ENCODE measurements at places on chromosomes 11 and 22.

- no peak for DNase-seq
Measured at GRCh38 chr11:64879244-64879900, 951 bp upstream of the EHD1 start.

GRCh38 chr11:131504199-131504949 lies 134.0 kb downstream of the NTM start:
- peak; percentile 25 for DNase-seq

- no peak for DNase-seq
Measured at GRCh38 chr11:29685361-29685760, 331.5 kb downstream of the KCNA4 start.

DNA sequence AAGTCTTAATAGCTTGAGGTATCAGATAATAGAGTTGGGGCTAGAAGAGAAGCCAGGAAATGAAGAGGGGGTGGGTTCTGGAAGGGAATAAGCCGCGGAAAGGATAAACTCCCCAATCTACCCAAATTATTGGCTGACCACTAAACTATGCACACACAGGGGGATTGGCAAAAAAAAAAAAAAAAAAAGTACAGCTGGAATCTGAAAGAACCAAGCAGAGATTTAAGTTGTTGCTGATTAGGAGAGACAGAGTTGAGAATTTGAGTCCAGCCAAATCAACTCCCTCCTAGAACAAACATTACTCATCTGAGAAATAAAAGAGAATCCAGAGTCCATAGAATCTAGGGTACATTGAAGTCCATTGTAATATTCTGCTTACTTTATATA lies 134.9 kb downstream of the CCDC81 start:
- DNase-seq = no peak

GRCh38 chr22:29901354-29901753 lies 18.4 kb downstream of the MTMR3 start:
- DNase-seq = peak; percentile 82

DNA sequence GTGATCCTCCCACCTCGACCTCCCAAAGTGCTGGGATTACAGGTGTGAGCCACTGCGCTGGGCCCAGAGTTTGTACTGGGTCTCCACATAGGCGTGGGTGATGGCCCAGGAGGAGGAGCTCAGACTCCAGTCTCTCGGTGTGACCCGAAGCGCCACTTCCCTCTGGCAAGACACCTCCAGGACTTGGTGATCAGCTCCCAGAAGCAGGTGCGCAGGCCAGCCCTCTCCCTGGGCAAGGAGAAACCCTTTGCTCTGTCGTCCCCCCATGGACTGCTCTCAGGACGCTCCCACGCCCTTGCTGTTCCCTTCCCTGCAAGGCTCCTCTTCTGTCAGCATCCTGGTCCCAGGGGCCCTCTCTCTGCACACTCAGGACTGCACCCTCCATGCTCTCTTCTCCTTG lies 5.5 kb upstream of the YPEL1 start:
- DNase-seq = no peak

DNA sequence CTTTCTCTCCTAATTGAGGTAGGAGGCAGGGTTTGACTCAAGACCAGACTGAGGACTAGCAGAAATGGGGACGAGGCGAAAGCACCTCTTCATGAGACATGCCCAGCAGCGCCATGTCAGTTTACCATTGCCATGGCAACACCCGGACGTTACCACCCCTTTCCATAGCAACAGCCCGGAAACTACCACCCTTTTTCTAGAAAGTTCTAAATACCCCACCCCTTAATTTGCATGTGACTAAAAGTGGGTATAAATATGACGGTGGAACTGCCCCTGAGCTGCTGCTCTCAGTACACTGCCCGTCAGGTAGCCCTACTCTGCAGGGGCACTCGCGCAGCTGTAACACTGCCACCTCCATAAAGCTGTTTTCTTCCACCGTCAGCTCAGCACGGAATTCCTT lies 5.9 kb upstream of the RAC2 start:
- DNase-seq = no peak

DNA sequence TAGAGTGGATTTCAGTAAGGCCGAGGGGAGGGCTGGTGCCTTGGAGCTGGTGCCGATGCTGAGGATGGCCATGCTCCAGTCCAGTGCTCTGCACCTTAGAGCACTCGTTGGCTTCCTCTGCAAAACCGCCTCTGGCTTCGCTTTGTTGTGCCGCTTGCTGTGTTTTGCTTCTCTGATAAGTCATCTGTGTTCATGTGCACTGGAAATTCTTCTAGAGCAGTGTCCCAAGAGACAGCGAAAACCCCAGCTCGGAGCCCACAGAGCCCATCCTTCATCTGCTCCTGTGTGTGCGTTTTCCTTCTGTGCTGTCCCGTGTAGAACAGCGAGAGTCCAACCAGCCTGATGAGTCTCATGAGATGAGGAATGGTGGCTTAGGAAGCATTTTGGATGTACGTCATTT lies 12.1 kb downstream of the FAM118A start:
- DNase-seq = no peak

- peak; percentile 69 for DNase-seq
Measured at GRCh38 chr22:25572708-25573171, 8.3 kb downstream of the GRK3 start.

DNA sequence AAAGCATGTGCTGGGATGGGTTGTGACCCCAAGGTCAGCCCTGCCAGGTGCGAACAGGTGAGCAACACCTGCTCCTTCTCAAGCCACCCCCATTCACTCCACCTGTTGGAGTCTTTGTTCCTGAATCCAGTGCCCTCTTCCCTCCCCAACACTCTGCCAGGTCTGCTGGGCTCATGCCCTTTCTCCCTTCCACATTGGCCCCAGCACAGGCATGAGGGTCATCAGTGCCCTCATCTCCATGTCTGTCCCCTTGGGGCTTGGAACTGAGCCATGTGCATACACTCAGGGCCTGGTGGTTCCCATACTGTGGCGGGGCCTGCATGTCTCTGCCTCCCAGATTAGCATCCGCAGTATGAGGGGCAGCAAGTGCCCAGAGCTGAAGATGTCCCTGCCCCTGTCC lies 19.1 kb downstream of the RFPL2 start:
- no peak for DNase-seq

DNA sequence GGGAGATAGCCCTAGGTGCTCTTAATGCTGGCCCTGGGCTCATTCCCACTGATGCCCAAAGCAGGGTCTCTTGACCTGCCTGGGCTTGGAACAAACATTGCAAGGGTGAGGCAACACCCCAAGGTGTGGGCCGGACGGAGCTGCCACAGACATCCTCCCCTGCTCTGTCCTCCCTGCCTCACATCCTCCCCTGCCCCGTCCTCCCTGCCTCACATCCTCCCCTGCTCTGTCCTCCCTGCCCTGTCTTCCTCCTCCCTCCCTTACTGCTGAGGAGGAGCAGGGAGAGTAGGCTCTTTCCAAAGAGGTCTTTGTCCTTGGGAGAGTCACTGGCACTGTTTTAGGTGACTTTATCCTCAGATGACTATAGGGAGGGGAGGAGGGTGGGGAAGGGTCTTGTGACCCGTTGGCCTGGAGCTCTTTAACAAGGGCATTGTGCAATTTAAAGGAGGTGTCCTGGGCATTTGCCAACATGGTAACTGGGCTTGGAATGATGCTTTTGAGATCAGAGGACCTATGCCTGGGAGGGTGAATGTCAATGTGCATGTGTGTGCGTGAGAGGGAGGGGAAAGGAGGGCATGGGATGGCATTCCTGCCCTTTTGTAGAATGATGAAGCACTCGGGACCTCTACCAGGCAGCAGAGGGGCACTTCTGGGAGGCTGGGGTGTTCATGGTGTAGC lies 700 bp downstream of the FAM180B start:
- peak; percentile 33 for DNase-seq

- peak; percentile 82 for DNase-seq
Measured at GRCh38 chr22:30609260-30610185, 2.5 kb downstream of the TCN2 start.

GRCh38 chr11:119728651-119729580 lies at the start of gene NECTIN1:
NECTIN1 (minus strand) TSS chr11:119729200; CDS start chr11:119728553, 647 bp downstream.
- peak; percentile 94 for DNase-seq

DNA sequence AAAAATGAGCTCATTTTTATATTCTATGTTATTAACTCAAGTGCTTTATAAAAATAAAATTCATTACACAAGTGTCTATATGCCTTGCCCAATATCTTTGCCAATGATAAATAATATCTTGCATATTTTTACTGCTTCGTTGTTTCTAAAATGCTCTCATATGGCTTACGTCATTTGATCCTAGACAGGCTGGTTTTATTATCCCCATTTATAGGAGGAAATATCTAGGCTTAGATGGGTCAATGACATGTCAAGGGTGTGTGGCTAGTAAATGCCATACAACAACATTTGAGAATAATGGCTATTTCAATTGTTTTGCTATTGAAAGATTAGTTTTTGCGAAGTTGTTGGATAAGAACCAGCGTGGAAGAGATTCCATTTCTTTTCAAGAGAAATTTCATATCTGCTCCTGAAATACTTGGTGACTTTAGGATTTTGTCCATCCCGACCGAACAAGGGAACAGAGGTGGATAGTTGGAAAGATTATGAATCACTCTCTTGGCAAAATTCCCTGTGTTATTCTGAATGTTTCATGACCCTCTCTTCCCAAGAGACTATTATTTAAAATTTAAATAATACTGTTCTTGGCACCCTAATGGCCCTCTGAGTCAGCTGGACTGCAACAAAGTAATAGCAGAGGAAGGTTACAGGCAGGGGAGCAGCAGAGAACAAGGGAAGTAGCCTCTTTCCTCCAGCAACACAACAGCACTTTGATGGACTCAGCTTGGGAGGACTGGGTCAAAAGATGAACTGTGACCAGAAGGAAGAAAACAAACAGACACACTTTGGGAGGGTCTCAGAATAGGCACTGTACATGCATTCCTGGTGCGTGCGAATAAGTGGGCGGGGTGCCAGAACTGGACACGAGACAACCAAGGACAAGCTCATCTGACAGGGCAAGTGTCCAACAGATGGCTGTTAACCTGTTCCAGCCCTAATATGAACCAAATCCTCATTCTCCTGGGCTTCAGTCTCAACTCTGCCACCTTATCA lies 94.5 kb downstream of the ME3 start:
- no peak for DNase-seq

- no peak for DNase-seq
Measured at GRCh38 chr22:20424568-20424931, 13.1 kb downstream of the SCARF2 start.

DNA sequence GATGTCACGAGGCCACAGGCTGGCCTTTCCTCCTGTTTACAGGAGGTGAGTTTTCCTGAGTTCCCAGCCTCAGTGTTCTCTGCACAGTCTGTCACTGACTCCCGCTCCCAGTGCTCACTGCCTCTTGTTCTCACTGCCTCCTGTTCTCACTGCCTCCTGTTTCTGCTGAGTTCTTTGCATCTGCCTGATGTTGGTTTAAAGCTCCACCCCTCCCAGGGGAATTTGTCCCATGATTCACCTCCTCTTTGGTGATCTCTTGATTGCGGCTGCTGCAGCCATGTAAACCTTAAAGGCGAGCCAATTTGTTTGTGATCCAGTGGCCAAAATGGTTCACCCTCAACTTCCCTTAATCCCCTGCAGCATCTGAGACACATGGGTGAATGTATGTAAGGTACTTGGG lies 6.0 kb upstream of the TUBA8 start:
- DNase-seq = no peak

DNA sequence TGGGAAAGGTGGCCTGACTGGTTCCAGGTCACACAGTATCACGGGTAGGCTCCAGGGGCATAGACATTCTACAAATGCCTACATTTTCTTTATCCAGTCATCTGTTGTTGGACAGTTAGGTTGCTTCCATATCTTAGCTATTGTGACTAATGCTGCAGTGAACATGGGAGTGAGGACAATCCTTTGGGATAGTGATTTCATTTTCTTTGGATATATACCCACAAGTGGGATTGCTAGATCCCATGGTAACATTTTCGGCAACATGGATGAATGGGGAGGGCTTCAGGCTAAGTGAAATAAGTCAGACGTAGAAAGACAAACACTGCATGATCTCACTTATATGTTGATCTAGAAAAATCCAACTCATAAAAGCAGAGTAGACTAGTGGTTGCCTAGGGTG lies 744.3 kb downstream of the NTM start:
- no peak for DNase-seq

DNA sequence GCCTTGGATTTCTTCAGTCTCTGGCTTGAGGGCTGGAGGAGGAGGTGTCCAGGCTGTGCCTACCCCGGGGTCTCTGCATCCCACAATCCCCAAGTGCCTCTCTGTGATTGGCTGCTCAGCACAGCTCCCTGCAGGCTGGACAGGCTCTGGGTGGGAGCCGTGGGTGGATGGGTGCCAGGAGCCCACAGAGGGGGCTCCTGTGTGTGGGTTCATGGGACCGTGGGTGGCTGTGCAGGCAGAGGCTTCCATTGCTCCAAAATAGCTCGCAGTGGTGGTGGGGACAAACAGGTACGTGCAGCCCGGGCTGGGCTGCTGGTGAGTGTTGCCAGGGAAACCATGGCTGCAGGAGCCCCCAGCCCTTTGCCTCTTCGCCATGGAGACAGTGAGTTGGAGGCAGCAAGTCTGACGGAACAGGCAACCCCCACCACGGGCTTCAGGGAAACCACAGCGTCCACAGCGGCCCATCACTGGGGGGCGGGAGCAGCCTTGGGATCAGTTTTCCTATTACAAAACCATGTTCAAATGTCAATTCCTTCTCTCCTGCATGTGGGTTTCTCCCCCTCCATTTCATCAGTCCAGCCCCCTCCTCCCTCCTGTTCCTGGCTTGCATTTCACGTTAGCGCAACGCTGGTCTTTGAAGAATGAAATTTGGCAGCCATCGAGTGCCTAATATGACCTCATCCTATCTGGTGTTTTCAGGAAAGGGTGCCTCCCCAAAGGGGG lies 155.2 kb downstream of the TRIM29 start:
- no peak for DNase-seq

DNA sequence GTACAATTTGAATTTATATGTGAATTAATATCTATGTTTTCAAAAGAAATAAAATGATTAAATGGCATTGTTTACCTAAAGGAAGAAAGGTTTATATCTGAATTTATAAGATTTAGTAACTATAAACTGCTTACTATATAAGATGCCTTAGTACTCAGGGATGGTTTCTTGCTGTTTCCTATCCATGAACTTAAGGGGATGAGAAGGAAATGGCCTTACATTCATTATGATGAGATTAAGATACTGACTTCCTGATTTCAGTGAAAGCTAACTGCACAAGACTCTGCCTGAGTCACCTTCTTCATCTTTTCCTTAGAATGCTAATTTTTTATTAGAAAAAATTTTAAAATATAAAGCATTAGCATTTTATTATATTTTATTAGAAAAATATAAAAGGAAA lies 606.3 kb upstream of the ARHGAP42 start:
- DNase-seq = no peak

GRCh38 chr22:33054001-33054675 lies 4.0 kb downstream of the SYN3 start:
- DNase-seq = peak; percentile 7

- no peak for DNase-seq
Measured at GRCh38 chr11:69899957-69900821, 81.0 kb upstream of the FGF3 start.

GRCh38 chr11:121143921-121144320 lies 42.9 kb downstream of the TECTA start:
- no peak for DNase-seq

DNA sequence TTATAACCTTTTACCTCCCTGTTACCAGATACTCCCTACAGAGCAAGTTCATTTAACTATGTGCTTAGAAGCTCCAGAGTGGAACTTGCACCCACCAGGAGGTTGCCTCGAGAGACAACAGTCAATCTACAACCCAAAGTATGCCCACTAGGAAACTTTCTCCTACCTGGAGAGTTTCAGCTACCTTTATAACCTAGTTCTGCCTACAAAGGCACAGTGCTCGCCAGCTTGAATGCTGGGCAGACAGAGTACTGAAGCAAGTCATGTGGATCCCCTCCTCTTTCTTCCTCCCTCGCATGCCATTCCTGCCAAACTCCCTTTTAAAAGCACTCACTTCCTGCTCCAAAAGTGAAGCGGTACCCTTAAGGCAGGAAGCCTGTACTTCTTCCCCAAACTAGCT lies 258.9 kb downstream of the SWAP70 start:
- DNase-seq = no peak
